Left renal cortex interstitium (tissue), 4 donors: ENCODE measurements at places on chromosomes 7 and 10. TPM values are rescaled to one million over a fixed set of nuclear protein-coding genes. Genes with fewer than 3 reads are reported as not detected.

NAT16 gene
- not detected for polyA plus RNA-seq

CALCR gene
- 0.91 TPM for polyA plus RNA-seq

CDK1 gene
- polyA plus RNA-seq = 74.7 TPM

TMUB1 gene
- polyA plus RNA-seq = 33.8 TPM

NUPR2 gene
- 2.5 TPM for polyA plus RNA-seq

OR2A42 gene
- polyA plus RNA-seq = 4.1 TPM

EGR2 gene
- 0.77 TPM for polyA plus RNA-seq

PLAC9 gene
- 24.4 TPM for polyA plus RNA-seq

PLAU gene
- polyA plus RNA-seq = 31.0 TPM

HECTD2 gene
- polyA plus RNA-seq = 37.1 TPM

LRCH4 gene
- 55.9 TPM for polyA plus RNA-seq

RNF133 gene
- 0.17 TPM for polyA plus RNA-seq

NRCAM gene
- polyA plus RNA-seq = 15.5 TPM

ASB4 gene
- polyA plus RNA-seq = 0.18 TPM

AKR1C1 gene
- 12.9 TPM for polyA plus RNA-seq

MKX gene
- polyA plus RNA-seq = 0.12 TPM

PLEKHS1 gene
- polyA plus RNA-seq = 0.21 TPM

PIK3CG gene
- polyA plus RNA-seq = 3.2 TPM

DNA sequence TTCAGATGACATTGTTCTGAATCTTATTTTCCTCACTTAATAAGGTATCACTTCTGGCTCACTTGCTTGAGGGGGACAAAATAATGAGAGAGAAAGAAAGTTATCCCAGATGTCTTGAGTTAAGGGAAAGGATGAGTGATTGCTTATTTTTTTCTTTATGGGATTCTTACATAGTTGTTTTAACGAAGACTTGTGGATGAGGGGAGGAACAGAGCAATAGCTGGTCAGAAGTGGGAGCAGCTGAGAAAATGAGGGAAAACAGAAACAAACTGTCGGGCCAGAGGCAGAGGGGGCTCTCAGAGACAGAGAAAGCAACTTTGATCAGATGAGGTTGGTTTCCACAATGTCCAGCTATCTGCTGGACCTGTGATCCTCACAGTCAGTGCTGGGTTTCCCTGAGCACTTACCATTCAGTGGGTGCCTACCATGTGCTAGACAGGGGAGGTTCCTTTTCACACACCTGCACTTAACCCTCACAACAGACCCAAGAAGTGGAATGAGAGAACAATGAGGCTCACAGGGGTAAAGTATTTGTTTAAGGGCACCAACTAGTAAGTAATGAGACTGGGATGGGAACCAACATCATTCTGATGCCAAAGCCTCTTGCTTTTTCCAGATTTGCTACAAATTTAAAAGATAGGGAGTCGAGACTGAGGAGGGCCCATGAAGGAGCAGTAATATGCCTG, 64.2 kb downstream of the BICC1 start:
- no peak for DNase-seq

DNA sequence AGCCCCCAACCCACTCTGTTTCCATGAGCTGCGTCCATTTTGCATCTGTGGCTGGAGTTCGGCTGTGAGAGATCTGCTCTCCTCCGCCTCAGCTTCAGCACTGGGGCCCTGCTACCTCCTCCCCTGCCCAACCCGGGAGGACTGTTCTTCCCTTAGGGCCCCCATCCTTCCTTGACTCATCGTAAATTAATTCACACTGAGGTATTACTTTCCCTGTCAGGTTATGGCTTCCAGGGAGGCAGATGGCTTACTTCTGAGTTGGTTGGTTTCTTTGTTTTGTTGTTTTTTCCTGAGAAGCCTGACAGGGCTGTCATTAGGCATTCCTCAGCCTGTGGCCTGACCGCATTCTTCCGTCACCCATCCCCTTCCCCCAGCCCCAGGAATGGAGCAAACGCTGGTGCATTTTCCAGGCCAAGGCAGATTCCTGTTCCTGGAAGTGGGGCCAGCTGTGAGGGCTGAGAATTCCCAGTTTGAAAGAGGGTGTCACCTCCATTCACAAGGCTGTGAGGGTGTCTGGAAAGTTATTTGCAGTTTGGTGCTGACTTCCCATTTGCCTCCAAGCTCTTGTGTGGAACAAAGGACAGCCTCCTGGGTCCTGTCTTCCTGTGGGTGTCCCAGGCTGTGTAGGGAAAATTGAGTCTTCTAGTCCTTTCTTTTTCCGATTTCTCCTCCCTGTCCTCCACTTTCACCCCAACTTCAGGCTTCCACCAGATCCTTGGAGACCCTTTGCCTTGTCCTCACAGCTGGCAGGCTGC, 11.7 kb downstream of the CPA5 start:
- peak; percentile 91 for DNase-seq

DNA sequence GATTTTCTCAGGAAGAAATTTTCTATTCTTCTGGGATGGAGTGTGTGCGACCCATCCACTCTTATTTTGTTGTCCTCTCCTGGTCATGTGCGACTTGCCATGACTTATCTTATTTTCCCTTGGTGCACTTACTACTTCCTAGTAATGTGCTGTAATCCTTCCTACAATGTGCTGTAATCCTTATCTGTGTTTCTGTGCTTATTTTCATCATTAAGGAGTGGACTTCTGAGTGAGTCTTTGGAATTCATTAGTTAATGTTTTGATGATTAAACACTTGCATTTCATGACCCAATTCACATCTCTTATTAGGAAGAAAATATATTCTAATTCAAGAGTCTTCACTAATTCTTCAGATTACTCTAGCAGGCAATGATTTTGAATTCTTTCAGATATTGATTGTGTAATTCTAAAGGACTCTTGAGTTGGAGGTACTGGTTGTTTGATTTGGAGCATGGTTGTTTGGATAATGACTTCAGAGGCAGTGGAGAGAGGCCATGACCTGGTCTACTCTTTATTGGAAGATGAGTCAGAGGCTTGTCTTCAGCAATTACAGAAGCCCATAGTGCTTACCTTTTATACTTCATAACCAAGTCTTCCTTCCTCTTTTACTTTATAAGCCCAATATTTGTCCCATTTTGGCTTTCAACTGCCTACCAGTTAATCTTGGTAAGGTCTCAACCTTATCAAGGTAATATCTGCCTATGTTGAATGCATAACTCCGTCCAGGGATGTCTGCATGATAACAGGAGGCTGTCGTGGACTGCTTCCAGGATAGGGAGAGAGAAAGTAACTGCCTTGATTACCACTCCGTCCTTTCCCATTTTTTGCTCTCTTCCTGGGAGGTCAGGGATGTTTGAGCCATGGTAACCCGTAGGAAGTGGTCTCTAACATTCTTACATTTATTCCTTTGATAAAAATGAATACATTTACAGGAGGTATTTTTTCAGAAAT, 278.3 kb upstream of the SP8 start:
- DNase-seq = no peak

DNA sequence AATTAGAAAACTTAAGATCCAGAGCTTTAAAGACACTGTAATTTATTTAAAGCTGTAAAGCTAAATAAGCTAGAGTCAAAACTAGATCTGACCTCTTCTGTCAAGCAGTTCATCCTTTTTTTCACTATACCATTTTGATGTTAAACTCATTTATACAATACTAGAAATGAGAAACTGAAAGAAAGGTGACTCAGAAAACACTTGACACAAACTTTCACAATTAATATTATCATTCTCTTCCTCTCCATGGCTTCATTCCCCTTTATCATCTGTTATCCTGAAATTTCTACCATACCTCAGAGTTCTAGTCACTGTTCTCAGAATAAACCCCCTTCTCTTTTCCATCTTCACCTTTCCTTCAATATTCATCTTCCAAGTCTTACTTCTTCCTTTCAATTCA, 1.3 kb downstream of the FIGNL1 start:
- no peak for DNase-seq

GRCh38 chr7:85695533-85695932, 508.7 kb upstream of the SEMA3D start:
- no peak for DNase-seq

DNA sequence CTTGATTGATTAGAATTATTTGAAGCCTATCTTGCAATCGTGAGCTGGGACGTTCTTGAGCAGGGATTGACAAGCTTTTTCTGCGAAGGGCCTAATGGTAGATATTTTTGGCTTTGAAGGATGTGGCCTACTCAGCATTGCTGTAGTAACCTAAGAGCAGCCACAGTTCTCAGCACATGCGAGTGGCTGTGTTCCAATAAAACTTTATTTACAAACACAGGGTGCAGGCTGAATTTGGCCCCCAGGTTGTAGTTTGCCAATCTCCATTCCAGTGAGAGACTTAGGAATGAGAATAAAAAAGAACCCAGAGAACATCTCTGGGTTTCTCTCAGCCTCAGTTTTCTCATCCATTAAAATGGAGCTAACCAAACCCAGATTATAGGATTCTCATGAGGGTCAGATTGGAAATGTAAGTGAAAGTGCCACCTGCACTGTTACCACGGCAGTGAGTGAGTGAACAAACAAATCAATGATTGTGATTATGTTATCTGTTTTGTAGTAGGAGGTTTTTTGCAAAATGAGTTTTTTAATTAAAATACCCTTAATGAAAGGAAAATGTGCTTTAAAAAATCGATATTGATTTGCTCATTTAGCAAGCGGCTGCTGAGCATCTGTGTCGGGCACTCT, 664.0 kb downstream of the SDK1 start:
- no peak for DNase-seq

DNA sequence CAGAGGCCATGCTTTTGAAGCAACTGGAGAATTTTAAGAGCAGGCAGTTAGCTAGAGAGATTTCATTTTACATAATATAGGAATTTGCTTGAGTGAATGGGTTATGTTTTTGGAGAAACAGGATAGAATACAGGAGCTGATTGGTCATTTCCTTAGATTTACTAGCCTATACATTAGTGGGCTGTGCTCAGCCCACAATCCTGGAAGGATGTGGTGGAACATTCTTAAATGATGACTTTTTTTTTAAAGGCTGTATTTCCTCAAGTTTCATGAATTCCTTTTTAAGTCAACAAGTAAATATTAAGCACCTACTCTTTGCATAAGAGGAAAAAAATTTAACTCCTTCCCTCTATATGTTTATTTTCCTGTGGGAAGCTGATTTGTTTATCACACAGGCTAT, 314.4 kb upstream of the BMPER start:
- DNase-seq = no peak

- no peak for DNase-seq
Measured at GRCh38 chr10:14296065-14296709, 34.5 kb downstream of the FRMD4A start.

GRCh38 chr10:77037735-77038403, 599.7 kb downstream of the KCNMA1 start:
- DNase-seq = no peak

GRCh38 chr10:94062611-94063010, 68.9 kb downstream of the PLCE1 start:
- DNase-seq = no peak

GRCh38 chr7:140678081-140678815, 5.5 kb downstream of the ADCK2 start:
- DNase-seq = no peak

- no peak for DNase-seq
Measured at GRCh38 chr7:107080099-107080505, 35.6 kb downstream of the PRKAR2B start.

- DNase-seq = no peak
Measured at GRCh38 chr7:143373255-143373794, 7.8 kb upstream of the ZYX start.

- DNase-seq = no peak
Measured at GRCh38 chr7:94307399-94308048, 87.2 kb upstream of the COL1A2 start.

DNA sequence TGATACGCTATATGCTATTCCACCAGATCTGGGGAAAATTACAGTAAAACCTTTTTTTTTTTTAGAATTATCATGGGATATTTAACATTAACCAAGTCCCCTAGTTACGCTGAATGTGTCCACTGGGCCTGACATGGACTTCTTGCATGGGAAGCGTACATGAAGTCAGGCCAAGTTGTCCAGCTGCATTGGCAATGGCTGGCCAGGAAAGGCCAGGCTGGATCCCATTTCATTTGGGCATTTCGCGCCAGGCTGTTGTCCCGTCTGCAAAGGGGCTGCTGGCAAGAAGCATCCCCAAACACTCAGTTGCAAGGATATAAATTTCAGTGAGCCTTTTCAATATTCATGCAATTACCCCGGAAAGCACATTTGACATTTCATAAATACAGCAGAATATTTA, 933.3 kb downstream of the GRID1 start:
- DNase-seq = no peak

DNA sequence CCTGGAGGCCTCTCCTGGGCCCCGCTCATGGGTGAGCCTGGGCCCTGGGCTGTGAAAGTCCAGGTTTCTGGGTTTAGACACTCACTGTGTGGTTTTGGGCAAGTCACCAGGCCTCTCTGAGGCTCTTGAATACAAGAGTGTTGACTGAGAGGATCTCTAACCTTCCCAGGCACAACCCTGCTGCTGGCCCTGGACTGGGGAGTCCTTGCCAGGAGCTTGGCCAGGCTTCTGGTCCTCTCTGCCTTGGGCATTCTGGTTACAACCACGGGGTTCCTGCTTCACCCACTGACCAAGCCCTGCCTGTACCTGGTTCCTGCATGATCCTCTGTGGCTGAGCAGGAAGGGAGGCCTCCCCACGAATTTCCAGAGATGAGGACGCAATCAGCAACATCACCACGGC, 63.6 kb upstream of the COL13A1 start:
- DNase-seq = no peak

- DNase-seq = no peak
Measured at GRCh38 chr10:11238893-11239292, 221.2 kb downstream of the CELF2 start.

DNA sequence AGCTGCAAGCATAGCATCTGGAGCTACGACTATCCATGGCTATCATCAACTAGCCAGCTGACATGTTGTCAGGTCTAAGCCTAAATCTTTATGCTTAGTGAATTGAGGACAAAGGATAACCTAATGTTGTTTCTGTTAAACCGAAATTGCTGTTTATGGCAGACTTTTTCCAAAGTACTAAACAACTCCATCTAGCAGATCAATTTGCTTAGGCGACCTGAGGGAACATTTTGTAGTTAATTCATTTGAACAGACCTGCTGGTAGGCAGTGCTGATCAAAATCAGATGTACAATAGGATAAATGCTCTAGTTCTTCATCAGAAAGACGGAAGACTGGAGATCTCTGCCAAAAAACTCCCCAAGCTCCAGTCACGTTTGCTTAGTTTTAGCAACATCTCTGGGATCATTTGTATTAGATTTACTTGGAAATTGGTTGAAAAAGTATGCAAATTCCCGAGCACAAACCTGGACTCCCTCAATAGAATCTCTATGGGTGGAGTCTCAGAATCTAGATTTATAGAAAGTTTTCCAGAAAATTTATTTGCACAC, 301.6 kb upstream of the NRP1 start:
- DNase-seq = no peak

GRCh38 chr7:27793780-27794179, 53.8 kb downstream of the TAX1BP1 start:
- no peak for DNase-seq

DNA sequence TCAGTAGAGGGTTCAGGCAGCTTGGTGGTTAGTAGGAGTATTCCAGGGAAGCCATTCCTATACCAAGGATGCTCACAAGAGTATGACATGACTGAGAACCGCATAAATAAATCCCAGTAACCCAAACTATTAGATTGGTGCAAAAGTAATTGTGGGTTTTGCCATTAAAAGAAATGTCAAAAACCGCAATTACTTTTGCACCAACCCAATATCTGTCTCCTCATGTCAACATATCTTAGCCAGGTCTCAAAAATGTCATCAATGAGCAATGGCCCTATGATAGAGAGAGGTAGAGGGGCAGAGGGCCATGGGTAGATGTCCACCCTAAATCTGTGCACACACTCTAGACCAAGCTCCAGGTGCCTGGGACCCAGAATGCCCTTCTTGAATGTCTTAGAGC, 23.6 kb downstream of the NEUROD6 start:
- no peak for DNase-seq
